Effector CD8-positive, alpha-beta T cell (primary cell): ENCODE measurements at places on chromosomes 2 and 18.

- DNase-seq, result no peak
Observed at GRCh38 chr2:220499225-220499624, 871.8 kb downstream of the SLC4A3 start.

- DNase-seq, result no peak
Observed at GRCh38 chr2:171889808-171890207, 4.2 kb downstream of the SLC25A12 start.

GRCh38 chr2:138267161-138267901 lies 234.2 kb upstream of the SPOPL start:
- no peak for DNase-seq

DNA sequence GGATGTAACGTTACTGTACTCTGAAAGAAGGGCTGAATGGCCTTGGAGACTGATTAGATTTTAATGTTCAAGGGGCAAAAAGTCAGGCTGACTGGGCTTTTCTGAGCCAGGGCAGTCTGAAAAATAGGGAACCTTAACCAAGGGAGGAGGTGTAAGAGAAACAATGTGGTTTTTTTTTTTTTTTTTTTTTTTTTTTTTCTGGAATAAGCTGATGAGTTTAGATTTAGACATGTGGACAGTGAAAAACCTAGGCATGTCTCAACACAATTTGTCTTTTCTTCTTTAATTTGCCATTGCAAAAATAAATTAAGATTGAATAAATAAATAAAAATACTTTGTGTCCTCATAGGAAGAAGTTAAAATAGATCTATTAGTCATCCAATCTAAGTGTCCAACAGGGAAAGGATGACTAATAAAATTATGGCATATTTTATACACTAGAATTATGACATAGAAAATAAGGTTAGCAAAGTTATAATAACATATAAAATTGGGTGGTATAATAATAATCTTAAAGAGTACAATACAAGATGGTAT lies 237.6 kb upstream of the TRIB2 start:
- no peak for DNase-seq

DNA sequence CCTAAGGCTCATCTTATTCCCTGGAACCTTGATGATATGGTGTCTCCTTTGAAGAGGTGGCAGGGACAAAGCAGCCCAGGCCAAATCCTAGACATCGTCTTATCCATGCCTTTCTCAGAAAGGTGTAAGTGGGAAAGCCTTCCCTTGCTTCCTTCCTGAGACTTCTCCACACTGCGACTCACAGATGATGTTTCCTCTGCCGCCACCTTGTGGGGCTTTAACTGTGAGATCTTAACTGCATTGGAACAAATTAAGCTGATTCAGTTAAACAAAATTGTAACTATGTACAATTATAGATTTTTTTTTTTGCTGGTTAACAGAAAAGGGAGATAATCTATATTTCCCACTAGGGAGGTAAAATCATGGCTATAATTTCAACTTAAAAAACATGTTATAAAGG lies 10.0 kb upstream of the GCA start:
- DNase-seq, result no peak

GRCh38 chr2:101815739-101816391 lies 118.4 kb downstream of the MAP4K4 start:
- no peak for DNase-seq

DNA sequence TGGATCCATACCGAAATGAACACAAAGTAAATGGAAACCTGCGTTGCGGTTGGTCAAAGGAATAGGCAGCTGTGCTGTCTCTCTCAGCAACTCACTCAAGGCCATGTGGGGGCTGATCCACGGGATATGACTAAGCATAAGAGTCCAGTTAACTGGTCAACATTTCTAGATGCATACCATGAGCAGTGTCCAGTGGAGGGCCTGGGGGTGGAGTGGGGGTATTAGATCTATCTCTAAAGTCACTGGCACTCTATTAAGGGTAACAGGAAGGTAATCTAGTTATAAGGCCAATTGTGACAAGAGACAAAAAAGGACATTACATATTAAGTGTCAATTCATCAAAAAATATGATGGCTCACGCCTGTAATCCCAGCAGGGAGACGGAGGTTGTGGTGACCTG lies 136.8 kb downstream of the TTC32 start:
- DNase-seq, result no peak

DNA sequence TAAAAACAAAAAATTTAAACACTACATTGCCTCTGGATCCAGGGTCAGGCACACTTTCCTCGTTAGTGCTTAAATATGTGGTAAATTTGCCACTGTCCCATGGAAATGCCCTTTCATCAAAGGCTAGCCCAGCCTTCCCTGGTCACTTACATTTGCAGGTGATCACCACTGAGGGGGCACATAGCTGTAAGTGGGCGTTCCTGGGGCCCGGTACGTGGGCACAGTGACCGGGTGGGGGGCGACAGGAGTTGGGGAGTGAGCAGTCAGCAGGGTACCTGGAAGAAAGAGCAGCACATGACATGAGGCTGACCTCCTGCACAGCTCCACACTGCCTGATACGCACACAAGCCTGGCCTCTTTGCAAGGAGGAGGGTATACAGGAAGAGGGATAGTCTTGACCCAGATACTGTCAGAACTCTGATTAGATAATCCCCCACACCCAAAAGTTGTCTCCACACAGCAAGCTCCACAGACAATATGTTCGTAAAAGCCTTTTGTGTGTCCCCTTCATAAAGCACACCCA lies 40.5 kb downstream of the FAM168B start:
- DNase-seq, result no peak

DNA sequence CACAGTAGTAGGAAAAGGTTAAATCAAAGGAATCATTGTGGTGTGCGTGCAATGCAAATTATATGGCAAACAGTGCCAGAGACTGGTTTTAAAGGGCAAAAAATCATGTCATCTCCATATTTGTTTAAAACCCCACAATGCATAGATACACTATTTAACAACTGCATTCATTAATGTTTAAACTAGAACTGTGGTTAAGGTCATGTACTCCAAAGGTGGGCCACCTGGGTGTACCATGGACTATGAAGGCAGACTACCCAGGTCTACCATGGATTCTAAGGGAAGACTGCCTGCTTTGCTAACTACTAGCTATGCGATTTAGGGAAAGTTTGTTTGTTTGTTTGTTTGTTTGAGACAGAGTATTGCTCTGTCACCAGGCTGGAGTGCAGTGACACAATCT lies 356.3 kb downstream of the ZEB2 start:
- DNase-seq, result no peak

DNA sequence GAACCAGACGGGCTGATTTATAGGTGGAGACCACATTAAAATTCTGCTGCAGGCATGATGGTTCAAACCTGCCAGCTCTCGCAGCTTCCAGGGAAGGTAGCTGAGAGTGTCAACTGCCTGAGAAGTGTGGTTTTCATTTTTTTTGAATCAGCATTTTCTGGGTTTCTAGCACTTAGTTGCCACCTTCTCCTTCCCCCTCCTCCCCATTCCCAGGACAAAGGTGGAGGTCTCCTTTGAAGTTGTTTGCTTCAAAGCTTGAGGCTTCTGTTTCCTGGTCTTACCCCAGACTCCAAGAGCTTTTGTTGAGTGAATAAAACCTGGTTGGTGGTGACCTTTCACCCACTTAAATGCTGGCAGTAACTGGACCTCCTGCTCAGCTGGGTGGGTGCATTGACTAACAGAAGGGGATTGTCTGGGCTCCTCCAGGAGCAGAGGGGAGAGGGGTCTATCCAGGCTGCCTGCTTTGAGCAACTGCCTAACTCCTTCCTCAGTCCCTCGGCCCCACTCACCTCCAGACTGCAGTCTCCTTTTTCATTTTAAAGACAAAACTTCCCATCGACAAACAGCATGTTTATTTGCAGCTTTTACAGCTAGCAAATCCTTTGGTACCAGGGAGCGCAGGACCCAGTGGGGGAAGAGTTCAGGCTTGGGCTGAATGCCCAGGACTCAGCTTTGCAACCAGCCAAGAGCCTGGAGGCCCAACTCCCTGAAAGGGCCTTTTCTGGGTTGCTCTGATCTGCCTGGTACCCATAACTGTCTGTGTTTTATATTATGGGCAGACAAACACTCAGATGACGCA lies 3.5 kb downstream of the RHOB start:
- DNase-seq, result no peak

GRCh38 chr2:207532676-207533075 lies 2.9 kb downstream of the CREB1 start:
- DNase-seq, result no peak

DNA sequence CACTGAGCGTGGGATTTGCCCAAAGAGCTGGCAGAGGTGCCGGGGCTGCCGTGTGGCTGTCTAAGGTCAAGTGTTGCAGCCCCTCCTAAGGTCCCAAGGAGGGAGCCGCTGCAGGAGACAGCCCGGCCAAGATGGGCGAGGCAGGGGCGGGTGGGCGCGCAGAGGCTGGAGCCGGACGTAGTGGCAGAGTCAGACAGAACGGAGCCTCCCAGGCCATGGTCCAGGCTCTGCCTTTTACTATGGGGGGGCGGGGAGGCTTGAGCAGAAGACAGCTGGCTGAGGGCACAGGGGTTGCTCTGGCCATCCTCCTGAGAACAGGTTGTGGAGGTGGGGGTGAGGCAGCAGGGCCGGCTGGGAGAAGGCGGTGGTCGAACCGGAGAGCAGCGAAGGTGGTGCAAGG lies 27.5 kb upstream of the PRLH start:
- DNase-seq, result no peak

DNA sequence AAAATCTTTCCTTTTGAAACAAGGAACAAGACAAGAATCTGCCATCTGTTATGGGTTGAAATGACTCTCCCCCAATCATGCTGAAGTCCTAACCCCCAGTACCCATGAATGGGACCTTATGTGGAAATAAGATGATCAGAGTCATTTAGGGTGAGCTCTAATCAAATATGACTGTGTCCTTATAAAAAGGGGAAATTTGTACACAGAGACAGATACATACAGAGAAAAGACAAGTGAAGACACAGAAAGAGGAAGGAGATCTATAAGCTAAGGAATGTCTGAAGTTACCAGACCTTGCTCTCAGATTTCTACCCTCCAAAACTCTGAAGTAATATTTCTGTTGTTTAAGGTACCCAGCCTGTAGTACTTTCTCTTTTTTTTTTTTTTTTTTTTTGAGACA lies 15.7 kb downstream of the TGFBRAP1 start:
- no peak for DNase-seq

DNA sequence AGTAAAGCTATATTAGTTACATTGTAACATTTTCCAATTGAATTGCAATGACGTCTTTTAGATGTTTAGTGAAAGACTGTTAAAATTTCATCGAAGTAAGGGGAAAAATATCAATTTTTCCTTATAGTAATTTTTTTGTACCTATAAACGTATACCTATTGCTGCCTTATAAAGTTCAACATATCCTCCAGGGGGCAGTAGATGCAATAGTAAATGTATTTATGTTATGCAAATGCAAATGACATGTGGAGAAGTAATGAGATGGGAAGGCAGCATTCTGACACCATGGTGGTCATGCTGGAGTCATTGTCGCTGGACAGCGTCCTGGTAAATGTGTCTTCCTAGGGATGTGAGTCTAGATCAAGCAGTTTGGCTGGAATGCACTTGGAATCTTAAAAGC lies 38.7 kb downstream of the MSTN start:
- no peak for DNase-seq

DNA sequence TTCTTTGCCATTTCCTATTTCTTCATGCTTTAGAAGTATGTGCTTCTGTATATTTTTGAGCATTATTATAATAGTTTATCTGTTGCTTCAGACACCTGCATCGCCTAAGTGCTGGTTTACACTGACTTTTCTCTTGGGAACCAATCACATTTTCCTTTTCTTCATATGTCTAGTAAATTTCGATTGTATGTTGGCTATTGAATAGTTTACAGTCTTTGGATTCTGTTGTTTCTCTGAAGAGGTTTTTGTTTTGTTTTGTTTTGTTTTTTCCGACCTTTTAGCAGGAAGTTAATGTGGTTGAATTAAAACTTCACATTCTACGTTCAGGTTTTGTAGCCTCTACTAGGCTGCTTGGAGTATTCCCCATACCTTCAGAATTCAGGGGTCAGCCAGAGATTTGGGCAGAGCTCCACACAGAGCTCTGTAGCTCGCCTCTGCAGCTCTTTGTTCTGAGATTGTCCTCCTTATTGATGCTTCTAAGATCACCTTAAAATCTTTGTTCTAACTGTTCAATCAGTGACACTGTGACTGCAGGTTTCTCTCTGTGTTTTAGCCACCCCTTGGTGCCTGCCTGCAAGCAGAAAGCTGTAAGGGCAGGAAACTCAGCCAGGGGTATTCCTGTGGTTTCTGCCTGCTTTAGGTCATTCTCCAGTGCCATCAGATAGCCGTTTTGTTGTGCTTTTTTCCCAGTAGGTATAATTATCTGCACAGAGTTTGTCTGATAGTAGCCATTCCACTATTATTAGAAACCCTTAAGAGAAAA lies 83.4 kb downstream of the FAM168B start:
- no peak for DNase-seq

DNA sequence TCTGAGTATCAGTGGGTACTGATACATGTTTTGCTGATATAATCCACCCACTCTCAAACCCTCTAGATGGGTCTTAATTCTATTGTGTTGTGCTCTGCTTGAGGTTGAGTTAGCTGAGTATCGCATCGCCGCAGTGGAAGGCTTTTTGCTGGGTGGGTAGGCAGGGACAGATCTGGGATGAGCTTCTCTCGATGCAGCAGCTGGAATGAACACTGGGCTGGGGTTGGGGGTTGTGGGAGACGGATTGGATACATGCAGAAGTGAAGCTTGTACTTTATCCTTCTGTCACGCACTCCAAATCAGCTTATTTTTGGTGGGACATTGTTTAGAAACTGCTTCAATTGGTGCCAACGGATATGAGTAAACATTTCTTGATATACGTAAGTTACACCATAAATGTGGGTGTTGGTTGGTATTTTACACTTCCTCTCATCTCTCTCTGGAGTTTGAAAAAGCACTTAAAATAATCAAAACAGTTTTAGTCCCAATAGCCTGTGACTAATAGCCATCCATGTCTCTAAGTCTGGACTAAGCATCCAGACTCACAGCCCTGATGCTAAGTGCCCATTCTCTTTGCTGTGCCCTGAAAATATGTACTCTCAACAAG lies 107.1 kb downstream of the POLE4 start:
- no peak for DNase-seq

- DNase-seq, result no peak
Observed at GRCh38 chr18:57445488-57446319, 10.5 kb downstream of the ONECUT2 start.

DNA sequence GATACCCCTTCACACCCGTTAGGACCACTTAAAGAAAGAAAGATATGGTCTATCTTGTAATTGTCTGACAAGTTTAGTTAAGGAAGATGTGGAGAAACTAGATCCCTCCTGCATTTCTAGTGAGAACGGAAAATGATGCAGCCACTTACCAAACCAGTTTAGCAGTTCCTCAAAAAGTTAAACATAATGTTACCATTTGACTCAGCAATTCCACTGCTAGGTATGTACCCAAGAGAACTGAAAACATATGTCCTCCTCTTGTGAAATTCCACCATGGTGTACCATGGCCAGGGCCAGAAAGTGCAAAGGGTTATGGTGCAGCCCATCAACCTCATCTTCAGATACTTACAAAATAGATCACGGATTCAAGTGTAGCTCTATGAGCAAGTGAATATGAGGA lies 79.0 kb upstream of the ID2 start:
- DNase-seq, result no peak

- no peak for DNase-seq
Observed at GRCh38 chr2:68475110-68475509, 7.7 kb downstream of the APLF start.
